Suppressor macrophage (primary cell): ENCODE measurements at places on chromosomes 6 and 20.

DNA sequence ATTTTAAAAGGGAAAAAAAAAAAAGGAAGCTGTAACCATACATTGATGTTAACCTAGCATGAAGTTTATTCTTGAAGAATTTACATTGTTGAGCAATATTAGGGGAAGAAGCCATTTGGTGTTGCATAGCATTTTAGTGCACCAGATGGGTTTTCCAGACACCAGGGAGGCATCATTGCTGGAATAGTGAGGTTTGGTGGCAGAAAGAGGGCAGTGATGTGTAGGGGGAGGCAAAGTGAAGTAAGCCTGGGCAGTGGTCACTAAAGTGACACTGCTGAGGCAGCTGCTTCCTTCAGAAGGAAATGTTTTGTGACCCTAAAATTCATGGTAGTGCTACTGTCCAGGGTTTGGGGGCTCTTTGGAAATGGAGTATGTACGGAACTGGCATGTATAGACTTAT, 2.6 kb downstream of the TOMM6 start:
- DNase-seq = no peak

- DNase-seq = peak; percentile 18
Observed at GRCh38 chr20:46388937-46389336, 17.5 kb downstream of the ELMO2 start.

DNA sequence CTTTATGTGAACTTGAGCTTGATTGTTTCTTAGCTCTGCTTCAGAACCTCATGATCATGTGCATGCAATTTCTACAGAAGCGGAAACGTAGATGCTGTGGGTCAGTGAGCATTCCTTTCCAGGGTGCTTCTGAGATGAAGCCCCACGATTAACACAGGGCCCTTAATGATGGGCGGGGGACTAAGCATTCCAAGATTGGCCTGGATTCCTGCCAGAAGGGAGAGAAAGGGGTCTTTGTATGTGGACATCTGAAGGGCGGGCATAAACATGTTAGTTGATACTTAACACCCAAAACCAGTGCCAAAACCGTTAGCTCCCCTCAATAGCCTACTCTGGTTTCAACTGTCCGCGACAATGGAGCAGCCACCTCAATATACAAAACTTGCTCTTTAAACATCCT, 46.9 kb upstream of the POU3F2 start:
- DNase-seq = no peak

DNA sequence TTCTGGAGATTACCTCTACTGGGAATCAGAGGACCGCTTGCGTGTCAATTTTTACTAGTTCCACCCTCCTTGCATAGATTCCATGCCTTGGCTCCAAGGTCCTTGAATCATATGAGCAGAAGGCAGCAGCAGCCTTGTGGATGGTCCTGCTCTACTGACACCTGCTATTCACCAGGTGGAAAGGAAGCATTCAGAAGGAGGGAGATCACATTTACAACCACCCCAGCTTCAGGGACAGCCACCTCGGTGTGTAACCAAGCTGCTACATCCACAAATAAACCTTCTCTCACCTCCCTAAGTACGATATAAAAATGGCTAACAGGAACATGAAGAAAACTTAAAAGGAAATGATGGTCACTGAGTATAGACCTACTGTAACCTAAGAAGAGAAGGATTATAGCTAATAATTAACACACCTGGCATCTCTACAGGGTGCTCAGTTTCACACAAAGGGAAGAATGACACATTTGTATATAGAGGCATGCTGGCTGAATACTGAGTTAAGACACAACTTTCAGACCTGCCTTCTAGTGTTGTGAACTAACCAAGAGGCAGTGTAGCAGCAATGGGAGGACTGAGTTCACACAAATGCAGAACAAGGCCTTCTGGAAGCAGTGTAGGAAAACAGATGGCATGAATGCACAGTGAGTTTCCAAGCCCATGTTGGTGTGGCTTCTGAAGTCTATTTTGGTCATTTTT, 46.3 kb upstream of the SRPK1 start:
- no peak for DNase-seq

GRCh38 chr20:59151820-59152219, 11.8 kb upstream of the ZNF831 start:
- DNase-seq = no peak

DNA sequence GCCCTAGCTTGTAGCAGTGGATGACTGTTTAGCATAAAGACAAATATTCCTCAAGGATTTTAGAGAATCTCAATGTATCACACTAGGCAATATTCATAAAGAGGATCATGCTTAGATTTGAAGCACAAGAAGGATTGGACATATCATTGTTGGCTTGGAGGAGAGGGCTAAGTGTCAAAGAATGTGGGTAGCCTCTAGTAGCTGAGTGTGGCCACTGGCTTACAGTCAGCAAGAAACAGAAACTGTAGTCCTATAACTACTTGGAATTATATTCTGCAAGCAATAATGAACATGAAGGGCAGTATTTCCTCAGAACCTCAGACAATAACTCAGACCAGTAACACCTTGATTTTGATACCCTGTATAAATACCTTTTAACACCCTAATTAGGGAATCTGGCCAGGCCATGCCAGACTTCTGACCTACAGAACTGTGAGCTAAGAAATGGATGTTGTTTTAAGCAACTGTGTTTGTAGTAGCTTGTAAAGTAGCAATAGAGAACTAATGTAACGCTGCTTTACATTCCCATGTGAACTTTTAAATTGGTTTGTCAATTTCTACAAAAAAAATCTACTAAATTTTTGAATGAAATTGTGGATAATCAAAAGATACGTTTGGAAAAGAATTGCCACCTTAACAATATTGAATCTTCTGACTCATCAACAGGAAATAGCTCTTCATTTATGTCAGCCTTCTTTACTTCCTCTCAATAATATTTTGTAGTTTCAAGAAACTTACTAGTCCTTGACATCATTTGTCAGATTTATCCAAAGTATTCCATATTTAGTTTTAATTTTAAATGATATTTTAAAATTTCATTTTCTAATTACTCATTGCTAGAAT, 65.2 kb upstream of the RSPO3 start:
- no peak for DNase-seq

DNA sequence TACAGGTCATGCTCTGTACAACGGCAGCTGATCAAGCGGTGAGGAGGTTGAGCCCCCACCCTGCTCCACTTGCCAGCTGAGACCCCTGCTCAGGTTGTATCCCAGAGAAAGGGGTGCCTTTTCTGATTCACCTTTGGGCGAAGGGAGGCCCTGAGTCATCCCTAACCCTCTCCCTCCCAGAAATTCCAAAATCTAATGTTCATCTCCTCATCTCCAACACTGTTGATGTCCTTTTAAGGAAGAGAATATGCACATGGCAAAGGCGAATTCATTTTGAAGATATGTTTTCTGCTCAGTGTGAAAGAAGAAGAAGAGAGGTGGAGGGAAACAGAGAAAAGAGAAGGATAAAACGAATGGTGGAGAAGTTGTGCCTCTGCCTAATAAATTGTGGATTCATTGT, 120.5 kb downstream of the SCML4 start:
- no peak for DNase-seq

DNA sequence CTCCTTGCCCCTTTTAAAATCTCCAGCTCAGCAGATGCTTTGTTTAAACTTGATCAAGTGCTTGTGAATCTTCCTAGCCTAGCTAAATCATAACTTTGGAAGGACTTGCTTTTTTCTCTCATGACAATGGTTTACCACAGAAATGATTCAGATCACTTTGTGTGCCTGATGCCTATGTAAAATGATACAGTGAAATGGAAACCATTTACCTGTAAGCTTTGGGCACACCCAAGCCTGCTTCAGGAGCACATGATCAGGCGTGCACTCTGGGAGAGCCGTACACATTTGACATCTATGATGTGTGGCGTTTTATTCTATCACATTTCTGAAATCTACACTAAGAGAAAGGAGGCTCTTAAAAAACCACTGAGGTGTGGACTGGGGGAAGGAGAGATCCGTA, 41.1 kb downstream of the PTPN1 start:
- no peak for DNase-seq

DNA sequence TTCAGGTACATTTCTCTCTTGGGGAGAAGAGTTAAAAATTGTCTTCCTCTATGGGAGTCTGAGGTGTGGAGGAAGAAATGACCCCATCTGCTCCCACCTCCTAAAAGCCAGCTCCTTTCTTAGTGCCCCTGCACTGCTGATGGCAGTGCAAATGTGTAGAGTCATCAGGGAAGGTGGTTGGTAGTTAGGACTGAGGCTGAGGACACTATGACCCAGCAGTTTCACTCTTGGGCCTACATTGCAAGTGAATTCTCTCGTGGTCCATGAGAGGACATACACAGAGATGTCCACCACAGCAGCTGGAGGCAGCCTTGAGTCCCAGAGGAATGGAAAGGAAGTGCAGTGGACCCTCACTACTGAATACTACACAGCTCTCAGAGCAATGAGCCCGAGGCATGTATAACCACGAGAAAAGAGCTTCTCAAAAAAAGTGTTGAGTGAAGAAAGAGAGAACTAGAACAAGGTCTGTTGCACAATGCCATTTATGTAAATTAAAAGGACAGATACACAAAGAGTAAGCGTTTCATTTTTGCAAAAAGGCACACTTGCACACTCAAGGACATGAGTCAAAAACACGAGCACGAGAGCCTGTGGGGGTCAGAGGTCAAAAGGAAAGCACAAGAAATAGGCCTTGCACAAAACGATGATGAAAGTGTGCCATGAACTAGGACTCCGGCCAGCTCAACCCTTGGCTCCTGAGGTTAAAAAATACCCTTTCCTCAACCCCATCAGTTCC, 308.2 kb upstream of the PRND start:
- peak; percentile 91 for DNase-seq

- DNase-seq = no peak
Observed at GRCh38 chr6:31792761-31793171, 2.8 kb downstream of the VARS1 start.

GRCh38 chr6:157272372-157272771, 50.9 kb downstream of the TMEM242 start:
- DNase-seq = no peak

- DNase-seq = no peak
Observed at GRCh38 chr6:51167468-51167867, 348.8 kb downstream of the TFAP2B start.

GRCh38 chr6:167898673-167899311, 72.1 kb downstream of the AFDN start:
- DNase-seq = peak; percentile 7

GRCh38 chr6:34663831-34664255, 32.7 kb downstream of the ILRUN start:
- DNase-seq = peak; percentile 91

DNA sequence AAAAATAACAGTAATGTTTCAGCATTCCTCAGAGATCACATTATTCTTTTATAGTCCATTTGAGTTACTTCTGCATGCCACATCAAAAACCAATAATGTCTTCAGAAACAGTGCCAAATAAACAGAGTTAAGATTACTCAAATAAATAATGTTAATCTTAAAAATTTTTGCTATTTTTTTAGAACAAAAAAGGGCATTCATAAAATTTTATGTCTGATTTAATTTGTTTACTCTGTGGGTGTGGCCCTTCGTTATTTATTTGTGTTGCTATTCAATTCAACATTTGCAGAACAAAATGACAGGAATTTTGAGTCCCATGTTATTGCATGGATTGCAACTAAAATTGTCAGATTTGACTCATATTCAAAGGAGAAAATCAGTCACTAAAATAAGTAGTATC, 18.7 kb upstream of the TBC1D32 start:
- DNase-seq = no peak

- no peak for DNase-seq
Observed at GRCh38 chr20:45301824-45302271, 4.8 kb upstream of the RBPJL start.

DNA sequence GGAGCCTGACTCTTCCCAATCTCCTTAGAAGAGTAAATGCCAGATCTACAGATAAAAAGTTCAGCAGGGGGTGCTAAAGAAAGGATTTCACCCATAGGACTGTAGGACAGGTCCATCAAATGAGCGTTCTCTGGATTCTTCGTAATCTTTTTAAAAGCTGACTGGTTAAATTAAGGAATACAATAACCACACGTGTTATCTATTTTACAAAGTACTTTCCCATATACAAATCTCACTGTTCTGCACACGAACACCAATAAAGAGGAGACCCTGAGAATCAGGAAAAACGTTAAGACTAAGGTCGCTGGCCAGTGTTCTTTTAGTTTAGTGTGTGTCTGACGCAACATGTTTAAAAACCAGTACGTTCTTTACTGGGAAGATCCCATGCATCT, 542 bp downstream of the TUBE1 start:
- DNase-seq = peak; percentile 30

DNA sequence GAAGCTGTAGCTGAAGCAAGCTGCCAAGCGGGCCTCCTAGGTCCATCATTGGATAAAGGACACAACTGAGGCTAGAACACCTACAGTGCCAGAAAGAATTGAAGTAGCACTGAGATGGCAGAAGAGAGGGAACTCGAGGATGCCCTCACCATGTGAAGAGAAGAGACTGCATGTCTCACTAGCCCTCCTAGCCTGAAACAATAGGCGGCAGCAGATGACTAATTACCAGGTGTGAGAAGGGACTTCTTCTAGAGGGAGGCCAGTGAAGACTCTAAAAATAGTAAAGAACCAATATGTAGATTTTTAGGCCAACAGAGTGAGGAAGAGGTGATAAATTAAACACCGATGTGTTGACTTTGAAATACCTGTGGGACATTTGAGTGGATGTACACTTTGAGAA, 50.3 kb downstream of the LGSN start:
- no peak for DNase-seq

- DNase-seq = no peak
Observed at GRCh38 chr20:39309458-39309857, 347.3 kb downstream of the DHX35 start.

- no peak for DNase-seq
Observed at GRCh38 chr6:7959453-7959852, 48.9 kb upstream of the TXNDC5 start.
